NCI-H1694 (cell line): ENCODE measurements at places on chromosomes 12 and 14.

GRCh38 chr12:12273291-12273957, 6.6 kb upstream of the LRP6 start:
- no peak for DNase-seq

- no peak for DNase-seq
These were observed 439.2 kb downstream of the BTG1 start for GRCh38 chr12:91706466-91706865.

- DNase-seq: no peak
These were observed 5.4 kb downstream of the NOS1 start for GRCh38 chr12:117356048-117356447.

DNA sequence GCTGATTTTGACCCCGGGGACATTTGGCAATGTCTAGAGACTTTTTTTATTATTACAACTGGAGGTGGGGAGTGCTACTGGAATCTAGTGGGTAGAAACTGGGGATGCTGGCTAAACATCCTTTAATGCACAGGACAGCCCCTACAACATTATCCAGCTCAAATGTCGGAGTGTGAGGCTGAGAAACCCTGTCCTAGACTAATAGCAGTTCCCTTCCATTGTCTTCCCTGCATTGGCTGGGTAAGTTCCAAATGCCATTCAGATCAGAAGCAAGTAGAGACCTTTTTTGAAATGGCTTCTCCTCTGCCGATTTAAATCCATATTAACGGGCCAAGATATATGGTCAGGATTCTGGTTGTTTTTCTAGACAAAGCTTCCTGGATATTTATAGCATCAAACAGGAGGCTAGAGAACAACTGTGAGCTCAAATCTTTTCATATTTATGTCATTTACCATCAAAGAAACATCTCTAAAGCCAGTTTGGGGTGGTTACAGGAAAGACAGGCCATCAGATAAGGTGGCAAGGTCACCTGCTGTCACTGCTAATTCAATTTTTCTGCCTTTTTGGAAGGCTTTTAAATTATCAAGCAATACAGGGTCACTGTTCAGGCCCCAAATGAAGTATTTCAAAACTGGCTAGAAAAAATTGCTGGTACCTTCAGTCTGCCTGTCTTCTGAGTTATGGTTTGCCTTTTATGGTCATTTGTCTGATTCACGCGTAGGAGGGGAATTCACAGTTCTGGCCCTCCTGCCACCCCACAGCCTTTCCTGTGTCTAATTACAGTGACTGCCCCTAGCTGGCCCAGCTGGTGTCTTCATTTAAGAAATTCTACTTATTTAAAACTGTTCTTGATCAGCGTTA, 20.1 kb upstream of the AKAP5 start:
- peak; percentile 15 for DNase-seq

GRCh38 chr12:113086249-113087164, 30.0 kb downstream of the DTX1 start:
- no peak for DNase-seq

- no peak for DNase-seq
These were observed 11.6 kb downstream of the KRT7 start for GRCh38 chr12:52244615-52244994.

DNA sequence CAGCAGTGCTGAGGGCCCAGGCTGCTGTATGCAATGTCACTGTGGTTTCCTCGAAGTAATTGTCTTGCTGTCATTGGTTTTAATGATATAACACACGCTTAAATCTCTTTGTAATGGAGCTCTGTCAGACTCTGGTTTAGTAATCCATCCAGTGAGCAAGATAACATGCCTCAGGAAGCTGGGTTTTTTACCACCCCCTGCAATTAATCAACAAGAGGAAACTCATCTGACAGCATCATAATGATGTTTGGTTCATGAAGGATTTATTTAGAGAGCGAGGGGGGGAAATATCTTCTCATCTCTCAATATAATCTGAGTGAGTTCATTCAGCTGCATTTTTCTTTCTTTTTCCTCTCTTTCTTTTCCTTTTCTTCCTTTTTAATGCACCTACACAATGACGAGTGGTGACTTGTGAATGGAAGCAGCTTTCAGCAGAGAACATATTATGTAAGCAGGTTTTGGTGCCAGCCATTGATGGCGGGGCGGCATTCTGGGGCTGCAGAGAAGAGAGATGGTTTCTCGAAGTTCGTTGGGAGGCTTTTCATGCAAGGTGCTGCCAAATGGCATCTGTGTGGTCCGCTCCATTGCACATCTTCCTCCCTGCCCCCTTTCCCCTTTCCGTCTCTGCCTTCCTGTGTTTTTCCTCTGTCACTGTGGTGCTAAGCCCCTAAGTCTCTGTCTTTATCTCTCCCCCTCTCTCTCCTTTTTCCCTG, 6.7 kb downstream of the RPH3A start:
- peak; percentile 72 for DNase-seq

GRCh38 chr12:94982456-94982855, 21.0 kb downstream of the NDUFA12 start:
- DNase-seq: no peak

GRCh38 chr12:116267948-116268347, 9.5 kb downstream of the MED13L start:
- DNase-seq: no peak

DNA sequence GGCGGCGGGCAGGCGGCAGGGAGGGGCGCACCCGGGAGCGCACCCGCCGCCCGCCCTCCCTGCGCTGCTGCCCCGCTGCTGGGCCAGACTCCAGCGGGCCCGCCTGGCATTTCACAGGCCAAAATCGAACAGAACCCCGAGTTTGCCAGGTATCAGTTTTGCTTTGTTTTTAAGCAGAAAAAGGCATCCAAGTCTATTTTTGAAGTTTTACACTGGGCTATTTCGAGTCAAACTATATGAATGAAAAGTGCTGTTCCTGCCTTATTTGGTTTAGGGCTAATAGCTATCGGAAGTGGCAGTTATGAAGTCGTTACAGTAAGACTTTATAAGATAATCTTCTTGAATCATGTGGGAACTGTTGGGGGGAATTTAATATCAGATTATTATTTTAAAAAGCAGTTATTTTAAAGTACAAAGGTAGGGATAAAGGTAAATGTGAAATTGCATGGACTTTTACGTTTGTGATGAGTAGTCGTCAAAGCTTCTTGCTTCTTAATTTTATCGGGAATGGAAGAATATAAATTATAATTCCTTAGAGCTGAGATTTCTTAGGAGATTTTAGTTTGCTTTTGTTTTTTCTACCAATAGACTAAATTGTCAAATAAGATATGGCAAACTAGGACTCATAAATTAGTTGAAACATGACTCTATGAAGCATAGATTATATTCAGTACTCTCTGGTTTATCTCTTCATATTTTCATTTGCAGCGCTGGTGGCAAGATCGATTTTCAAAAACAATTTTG, 1.1 kb downstream of the MSRB3 start:
- no peak for DNase-seq

DNA sequence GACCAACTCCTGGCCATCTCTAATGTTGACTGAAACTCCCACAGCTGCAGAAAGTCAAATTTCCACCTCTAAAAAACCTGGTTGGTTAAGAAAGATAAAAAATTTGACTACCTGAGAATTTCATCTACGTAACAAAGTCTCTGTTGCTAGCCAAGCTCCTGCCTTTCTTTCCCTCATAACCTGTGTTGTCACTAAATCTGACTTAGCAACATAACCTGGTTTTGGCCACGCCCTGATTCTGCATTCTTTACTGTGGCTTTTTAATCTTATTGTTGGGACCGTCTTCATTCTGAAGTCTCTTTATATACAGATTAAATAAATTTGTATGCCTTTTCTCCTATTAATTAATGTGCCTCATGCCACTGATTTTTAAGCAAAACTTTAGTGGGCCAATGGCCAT, 16.1 kb upstream of the CD69 start:
- no peak for DNase-seq

DNA sequence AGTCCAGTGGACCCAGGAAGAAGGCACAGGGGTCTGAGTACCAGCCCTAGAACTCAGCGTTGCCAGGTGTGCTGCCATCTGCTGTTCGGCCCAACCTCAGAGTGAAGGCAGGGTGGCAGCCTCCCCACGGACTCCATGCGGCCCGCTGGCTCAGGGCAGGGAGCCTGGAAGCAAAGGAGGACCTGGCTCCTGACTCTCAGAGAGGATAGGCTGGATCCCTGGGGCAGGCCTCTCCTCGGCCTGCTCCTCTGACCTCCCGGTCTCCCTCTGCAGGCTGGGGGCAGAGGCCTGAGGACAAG, 10.1 kb downstream of the MCRS1 start:
- no peak for DNase-seq

DNA sequence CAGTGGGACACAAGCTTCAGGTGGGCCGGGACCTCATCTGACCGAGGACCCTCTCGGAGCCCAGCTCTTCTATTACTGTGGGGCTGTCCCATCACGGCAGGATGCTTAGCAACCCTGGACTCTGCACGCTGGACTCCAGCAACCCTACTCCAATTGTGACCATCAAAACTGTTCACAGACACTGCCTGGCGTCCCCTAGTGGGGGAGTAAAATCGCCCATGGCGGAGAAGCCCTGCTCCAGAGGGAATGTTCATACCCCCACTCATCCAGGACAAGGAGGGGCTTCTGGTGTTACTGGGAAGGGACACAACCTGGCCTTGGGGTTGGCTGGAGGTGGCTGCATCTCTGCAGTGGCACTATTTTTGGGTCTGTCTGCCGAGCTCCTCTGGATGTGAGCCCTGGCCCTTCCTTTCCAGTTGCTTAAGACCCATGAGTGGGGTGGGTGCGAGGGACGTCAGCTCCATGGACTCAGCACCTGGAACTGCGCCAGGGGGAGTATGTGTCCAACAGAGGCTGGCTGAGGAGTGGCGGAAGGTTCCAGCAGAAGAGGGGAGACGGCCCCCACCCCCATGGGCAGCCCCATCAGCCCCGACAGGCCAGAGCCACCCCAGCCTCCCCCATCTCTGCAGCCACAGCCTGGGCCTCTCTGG, 103.8 kb downstream of the RFLNA start:
- no peak for DNase-seq

- no peak for DNase-seq
These were observed 230.8 kb upstream of the NPAS3 start for GRCh38 chr14:32707742-32708500.

DNA sequence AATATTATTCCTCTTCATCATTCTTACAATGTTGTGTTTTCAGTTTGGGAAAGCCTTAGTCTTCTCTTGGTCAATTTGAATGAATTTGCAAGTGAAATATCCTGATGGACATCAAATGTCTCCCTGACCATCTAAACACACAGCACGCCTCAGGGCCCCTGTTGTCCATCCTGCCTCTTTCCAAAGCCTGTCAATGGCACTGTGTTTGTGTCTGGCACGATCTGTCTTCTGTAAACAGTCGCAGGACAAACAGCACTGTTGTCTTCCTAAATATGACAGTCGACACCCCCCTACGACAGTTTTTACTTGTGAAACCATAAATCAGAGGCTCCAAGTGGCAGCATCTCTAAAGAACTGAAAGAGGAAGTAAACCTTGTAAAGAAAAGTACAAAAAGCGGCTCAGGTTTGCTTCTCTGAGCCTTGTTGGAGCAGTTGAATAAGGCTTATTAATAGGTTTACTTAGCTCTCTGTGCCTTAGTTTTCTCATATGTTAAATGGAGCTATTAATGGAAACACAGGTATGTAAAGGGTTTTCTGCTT, 285.8 kb downstream of the NRXN3 start:
- DNase-seq: no peak

- DNase-seq: no peak
These were observed 197.0 kb upstream of the C14orf180 start for GRCh38 chr14:104382361-104383087.
